Activated CD8-positive, alpha-beta memory T cell treated with anti-CD3 and anti-CD28 coated beads for 24 hours (primary cell): ENCODE measurements at places on chromosomes 2 and 18.

DNA sequence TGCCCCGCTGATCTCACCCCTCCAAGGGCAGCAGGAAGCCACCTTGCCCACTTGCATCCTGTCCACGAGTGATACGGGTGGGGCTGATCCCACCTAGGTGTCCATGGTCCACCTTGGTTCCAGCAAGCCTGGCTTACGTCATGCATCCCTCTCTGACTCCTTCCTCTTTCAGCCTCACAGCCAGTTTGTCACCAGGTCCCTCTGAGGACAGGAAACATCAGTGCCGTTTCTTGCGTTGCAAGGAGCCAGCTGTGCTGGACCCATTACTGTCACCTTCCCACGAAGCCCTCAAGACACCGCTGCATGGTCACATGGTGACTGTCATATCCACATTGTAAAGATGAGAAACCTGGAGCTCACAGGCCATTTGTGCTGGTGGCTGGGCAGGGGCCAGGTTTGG lies 34.8 kb upstream of the TWIST2 start:
- no peak for DNase-seq

DNA sequence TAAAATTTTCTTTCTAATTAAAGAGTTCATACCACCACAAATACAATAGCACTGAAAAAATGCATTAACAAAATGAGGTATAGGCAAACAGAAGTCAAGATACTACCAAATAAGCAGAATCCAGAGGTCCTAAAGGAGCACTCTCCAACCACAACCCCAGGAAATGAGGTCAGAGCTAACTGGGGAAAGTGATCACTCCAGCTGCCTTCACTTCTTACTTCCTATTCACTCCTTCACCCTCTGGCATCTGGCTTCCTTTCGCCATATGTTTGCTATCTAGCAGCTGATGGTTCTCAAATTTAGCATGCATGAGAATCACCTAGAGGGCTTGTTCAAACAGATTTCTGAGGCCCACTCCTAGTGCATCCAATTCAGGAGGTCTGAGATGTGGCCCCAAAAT lies 212.6 kb upstream of the ACVR2A start:
- no peak for DNase-seq

DNA sequence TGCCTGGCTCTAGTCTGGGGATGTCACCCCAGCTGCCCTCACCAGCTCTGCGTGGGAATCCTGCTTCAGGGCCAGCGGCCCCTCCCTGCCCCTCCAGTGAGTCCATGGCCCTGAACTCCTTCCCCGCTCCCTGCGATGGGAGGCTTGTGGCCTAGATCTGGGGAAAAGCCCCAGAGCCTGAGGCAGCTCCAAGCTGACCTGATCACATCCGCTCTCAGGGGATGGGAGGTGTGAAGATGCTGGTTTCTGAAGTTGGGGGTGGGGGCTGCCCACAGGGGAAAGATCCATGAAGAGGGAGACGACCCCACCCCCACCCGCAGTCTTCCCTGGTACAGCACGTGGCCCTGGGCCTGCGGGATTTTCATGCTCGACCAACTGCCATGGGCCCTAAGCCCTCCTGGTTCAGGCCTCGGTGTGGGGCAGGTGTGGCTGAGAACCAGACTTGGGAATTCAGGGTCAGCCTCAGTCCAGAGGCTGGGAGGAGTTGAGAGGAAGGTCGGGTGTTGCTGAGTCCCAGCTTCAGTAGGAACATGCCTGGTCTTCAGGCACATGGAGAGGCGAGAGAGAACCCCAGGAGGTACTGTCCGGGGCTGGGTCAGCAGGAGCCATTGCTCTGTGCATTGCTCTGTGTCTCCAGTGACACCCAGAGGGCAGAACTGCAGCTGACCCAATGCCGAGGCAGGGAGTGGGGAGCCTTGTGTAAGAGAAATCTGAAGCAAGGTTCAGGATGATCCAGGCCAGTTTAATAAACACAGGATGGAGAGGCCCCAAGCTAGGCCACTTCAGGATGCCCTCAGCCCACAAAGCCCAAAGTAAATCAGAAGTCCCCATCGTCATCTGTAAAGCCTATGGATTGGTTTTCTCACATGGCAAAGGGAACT lies 115.1 kb downstream of the CAPN13 start:
- no peak for DNase-seq

GRCh38 chr2:1266351-1266750 lies 146.9 kb upstream of the TPO start:
- no peak for DNase-seq

GRCh38 chr2:170530284-170530745 lies 184.8 kb upstream of the SP5 start:
- no peak for DNase-seq

DNA sequence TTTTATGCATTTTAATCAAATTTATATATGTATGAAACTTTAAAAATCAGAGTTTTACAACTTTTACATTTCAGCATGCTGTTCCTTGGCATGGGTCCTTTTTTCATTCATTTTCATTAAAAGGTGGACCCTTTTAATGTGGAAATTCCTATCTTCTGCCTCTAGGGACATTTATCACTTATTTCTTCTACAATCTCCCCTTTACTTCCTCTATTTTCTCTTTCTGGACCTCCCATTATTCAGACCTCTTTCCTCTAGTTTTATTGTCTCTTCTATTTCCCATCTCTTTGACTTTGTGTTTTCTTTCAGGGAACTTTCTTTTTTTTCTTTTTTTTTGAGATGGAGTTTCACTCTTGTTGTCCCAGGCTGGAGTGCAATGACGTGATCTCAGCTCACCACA lies 5.7 kb downstream of the PROC start:
- no peak for DNase-seq

- no peak for DNase-seq
Observed at GRCh38 chr18:35474884-35475283, 22.9 kb downstream of the INO80C start.

- DNase-seq, result no peak
Observed at GRCh38 chr2:145845207-145845894, 1325.4 kb upstream of the ZEB2 start.

DNA sequence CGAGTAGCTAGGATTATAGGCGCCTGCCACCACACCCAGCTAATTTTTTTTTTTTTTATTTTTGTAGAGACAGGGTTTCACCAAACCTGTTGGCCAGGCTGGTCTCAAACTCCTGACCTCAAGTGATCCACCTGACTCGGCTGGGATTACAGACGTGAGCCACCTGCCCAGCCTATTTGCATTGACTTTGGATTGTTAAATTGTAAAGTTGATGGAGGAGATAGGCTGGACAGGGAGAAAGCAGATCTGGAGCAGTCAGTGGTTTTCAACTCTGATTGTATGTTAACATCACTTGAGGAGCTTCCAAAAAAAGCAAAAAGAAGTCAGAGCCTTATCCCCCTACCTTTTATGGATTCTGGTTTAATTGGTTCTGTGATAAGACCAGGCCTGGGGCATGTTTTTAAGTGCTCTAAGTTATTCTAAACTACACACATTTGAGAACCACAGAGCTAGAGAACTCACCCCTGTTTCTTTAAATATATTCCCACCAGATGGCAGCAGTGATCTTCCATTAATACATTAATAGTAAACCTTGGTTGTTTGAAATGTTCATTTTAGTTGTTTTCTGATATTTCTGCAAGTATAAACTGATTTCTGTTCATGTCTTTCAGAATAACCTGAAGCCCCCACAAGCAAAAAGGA lies 7.5 kb downstream of the C2orf49 start:
- no peak for DNase-seq

DNA sequence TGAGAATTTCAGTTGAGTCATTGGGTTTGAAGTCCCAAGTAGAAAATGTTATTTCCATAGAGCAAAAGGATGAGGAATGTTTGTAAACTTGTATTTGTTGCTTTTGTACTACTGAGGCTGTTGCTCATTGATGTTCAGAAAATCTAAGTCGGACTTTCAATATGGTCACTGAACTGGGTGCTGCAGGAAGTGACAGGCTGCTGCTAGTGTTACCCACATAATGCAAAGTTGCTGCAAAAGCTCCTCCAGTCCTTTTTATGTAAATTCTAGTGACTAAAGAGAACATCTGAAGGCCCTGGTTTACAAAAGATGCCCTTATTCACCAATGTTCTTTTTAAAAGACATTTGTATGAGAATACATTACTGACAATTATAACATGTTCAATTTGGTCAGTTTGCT lies 131.1 kb upstream of the FAM98A start:
- DNase-seq, result no peak

DNA sequence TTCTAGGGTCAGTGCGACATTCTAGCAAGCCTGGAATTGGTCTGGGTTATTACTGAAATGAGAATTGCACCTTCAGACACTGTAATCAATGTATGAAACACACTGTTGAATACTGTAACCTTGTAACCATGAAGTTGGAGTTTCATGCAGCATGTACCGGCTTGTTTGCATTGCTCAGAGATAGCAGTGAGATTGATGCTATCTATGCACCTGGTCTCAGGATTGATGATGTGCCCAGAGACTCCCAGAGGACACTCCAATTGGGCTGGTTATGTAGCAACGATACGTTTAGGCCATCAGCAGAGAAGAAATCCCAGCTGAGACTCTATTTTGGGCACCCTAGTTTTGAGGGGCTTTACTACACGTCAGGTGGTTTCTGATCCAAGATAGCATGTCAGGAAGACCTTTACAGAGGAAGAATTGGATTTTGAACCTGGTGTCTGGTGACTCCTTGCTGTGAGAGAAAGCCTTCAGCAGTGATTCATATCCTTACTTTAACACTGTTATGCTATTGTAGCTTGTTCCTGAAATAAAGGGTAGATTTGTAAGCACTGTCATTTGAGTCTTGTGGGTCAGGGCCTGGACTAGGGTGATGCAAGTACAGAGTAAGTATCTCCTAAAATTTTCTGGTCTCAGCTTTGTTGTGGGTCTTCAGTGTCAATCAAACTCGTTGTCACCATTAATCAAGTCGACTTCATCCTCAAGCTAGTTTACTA lies 305.1 kb upstream of the GULP1 start:
- no peak for DNase-seq

DNA sequence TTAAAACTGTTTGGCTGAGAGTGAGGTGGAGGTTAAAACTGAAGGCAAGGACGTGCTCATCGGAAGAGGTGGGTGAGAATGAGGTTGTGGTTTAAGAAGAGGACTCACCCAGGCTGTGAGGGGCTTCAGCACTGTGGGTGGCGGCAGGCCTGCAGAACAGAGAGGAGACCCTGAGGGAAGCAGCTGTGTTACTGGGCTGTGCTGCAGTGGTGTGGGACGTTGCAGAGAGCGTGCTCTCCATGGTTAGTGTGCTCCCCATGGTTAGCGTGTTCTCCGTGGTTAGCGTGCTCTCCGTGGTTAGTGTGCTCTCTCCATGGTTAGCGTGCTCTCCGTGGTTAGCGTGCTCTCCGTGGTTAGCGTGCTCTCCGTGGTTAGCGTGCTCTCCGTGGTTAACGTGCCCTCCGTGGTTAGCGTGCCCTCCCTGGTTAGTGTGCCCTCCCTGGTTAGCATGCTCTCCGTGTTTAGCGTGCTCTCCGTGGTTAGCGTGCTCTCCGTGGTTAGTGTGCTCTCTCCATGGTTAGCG lies 68.5 kb upstream of the NFATC1 start:
- no peak for DNase-seq

DNA sequence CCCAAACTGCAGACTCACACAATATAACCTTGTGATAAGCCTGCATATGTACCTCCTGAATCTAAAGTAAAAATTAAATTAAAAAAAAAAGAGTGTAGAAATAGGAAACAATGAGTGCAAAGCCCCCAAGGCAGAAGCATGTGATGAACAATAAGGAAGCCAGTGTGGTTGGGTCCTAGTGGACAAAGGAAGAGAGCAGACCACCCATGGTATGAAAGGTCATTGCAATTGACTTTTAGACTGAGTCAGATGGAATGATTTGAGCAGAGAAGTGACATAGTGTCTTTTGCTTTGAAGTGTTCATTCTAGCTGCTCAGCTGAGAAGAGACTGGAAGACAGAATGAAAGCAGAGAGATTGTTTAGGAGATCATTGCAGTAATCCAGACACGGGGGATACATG lies 417.1 kb downstream of the RAD51AP2 start:
- no peak for DNase-seq

DNA sequence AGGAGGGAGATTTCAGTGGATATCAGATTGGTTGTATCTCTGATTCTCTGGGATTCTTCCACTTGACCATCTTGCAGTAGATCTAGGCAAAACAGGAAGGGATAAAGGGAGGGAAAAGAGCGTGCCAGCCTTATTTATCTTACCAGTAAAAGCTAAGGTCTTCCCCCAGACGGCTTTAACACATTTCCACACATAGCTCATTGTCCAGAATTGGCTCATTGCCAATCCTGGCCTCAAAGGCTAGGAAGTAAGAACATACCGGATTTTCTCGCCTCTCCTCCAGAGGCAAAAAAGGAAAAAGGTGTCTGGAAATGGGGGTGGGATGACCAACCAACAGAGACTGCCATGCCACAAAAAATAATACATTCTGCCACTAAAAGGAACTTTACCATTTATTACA lies 411.6 kb upstream of the NRP2 start:
- no peak for DNase-seq

GRCh38 chr2:70789304-70790135 lies 923 bp downstream of the FIGLA start:
- peak; percentile 87 for DNase-seq

- DNase-seq, result no peak
Observed at GRCh38 chr2:127650785-127651380, 4.9 kb downstream of the GPR17 start.

GRCh38 chr2:216830346-216830745 lies 29.5 kb downstream of the TNP1 start:
- DNase-seq, result no peak

DNA sequence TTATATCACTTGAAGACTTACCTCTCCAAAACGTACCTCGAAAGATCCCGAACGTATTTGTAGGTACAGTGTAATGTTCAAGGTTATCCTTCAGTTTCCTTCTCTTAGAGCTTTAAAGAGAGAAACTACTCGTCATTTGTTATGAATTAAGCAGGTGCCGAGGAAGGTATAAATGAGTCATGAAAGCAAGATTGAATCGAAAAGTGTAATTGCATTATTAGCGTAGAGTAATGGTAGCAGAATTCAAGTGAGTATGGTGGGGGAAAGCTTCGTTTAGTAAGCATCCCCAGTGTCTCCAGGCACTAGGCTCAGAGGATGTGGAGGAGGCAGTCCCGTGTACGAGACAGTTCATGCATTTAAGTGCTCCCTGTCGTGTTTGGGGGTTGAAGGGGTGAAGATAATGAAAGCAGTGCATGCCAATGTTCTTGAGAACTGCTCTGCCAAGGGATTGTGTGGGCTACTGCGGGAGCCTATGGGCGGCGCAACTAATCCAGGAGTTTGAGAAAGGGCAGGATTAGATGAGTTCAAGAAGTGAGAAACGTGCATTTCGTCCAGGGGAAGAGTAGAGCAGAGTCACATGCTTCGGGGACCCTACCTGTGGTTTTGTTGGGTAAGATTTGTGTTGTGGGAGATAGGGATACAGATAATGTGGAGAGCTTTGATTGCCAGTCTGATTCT lies 858 bp downstream of the POLR1B start:
- DNase-seq, result peak; percentile 63

DNA sequence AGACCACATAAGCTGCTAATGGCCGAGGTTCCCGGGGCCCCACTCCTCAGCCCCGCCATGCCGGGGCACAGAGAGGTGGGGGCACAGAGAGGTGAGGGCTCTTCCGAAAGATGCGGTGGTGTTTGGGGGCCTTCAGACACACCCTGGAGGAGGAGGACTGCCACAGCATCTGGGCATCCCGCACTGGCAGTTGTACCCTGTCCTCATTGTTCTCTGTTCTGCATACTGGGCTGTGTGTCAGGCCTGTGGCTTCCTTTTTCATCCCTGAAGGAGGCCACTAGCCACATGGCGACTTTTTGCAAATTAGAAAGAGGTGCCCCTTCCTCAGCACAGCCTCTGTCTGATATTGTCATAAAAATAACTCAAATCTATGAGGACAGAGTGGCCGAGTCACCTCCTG lies 150.1 kb downstream of the CTIF start:
- no peak for DNase-seq

- no peak for DNase-seq
Observed at GRCh38 chr18:44842588-44843412, 162.1 kb downstream of the SETBP1 start.
